Left cardiac atrium (tissue), 4 donors: ENCODE measurements at places on chromosomes 12 and 14. TPM values are rescaled to one million over a fixed set of nuclear protein-coding genes. Genes with fewer than 3 reads are reported as not detected.

NPFF gene
- not detected for total RNA-seq

STAT2 gene
- 68.1 TPM for total RNA-seq

CD163 gene
- 186 TPM for total RNA-seq

AHNAK2 gene
- total RNA-seq, result 7.1 TPM

TAS2R9 gene
- not detected for total RNA-seq

DNA sequence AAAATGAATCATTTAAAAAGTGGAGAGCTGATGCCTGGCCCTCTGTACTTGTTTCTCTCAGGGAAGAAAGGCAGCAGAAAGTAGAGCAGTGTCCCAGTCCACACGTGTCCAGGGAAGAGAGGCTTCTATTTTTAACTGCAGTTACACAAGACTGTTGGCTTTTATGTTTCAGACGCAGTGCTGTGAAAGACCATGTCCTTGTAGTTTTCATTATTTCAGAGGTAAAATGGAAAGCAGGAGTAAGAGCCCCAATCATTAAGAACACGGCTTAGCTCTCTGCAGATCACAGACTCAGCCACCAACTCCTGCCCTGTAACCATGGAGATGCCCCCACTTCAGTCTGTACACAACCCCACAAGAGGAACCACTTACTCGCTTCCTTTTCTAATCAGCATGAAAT, 336.3 kb downstream of the DAD1 start:
- DNase-seq, result no peak

- peak; percentile 95 for DNase-seq
Observed at GRCh38 chr14:49633640-49634546, 1.2 kb downstream of the DNAAF2 start.

GRCh38 chr12:80157645-80158044, 58.3 kb downstream of the OTOGL start:
- DNase-seq, result no peak

- DNase-seq, result no peak
Observed at GRCh38 chr12:70549340-70550179, 87.7 kb downstream of the PTPRB start.

GRCh38 chr12:96091833-96092232, 56.4 kb upstream of the LTA4H start:
- no peak for DNase-seq

DNA sequence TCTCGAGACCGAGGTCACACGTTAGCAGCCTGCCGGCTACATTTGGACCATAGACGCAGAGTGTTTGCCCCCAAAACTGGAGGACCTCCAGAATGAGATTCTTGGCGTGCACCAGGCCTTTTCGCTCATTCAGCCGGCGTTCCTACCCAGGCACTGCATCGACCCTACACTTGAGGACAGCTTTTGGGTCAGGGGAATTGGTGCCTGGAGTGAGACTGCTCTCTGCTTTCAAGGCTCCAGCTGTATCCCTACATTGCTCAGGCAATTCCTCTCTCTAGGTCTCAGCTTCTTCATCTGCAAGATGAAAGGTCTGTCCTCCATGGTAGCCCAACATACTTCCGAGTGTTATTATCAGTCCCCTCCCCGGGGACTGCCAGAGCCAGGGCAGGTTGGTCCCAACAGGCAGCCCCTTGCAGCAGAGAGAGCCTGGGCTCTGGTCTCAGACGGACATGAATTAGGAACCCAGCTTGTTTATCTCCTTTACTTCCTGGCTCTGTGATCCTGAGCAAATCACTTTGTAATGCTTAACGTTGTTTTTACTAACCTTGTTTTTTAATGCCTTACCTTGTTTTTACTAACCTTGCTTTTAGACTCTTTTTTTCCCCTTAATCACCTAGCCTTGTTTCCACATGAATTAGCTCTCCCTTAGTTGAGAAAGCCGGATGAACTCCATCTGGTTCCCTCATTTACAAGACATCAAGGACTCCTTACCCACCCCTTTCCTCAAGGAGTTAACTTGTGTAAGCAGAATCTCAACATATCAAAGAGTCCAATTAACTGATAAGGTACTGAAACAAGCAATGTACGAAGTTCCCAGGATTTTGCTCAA, 892 bp downstream of the TCHP start:
- no peak for DNase-seq
